ENCODE measurements at places on chromosomes 4 and X. TPM values are rescaled to one million over a fixed set of nuclear protein-coding genes. Genes with fewer than 3 reads are reported as not detected.

The KLB gene
- polyA plus RNA-seq, result 0.41 TPM

The AREG gene
- 17.4 TPM for polyA plus RNA-seq

The HMGN5 gene
- 10.1 TPM for polyA plus RNA-seq

The TMEM154 gene
- polyA plus RNA-seq, result 17.7 TPM

The NPNT gene
- polyA plus RNA-seq, result 11.2 TPM

The SYNPO2 gene
- polyA plus RNA-seq, result 46.9 TPM

The HTN1 gene
- not detected for polyA plus RNA-seq

The FAM47E gene
- polyA plus RNA-seq, result 0.47 TPM

The ZAR1 gene
- polyA plus RNA-seq, result not detected

The GAB3 gene
- polyA plus RNA-seq, result 0.57 TPM

The ARHGAP36 gene
- polyA plus RNA-seq, result not detected

The PABPC4L gene
- polyA plus RNA-seq, result 0.28 TPM

The CTAG1A gene
- polyA plus RNA-seq, result not detected

The TMEM131L gene
- 3.4 TPM for polyA plus RNA-seq

Data from esophagus (tissue), 2 donors.